Kidney (tissue), 22 donors: ENCODE measurements at places on chromosomes 5 and 9. TPM values are rescaled to one million over a fixed set of nuclear protein-coding genes. Genes with fewer than 3 reads are reported as not detected.

DNA sequence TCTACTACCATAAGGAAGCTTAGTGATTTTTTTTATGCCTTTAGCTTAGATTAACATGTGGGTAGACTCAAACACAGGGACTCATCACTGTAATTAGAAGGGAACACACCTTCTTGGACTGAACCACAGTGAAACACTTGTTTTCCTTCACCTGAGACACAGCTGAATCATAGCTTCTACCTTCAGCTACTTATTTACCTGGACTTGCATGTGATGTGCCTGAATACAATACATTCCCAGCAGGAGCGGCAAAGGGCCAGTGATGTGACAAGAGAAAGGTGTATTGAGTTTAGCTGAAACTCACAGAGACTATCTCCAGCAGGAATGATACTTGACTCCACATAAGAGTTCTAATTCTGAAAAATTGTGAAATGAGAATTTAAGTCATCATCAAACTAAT is 37.8 kb downstream of the GRAMD2B start:
- peaks cover 17% of the 10 kb centered on the region for H3K4me1 ChIP-seq
- no peak overlapping the region for H3K4me3 ChIP-seq
- no peaks in the 10 kb centered on the region for H3K27me3 ChIP-seq

GRCh38 chr5:126456217-126456820 is 33.1 kb downstream of the GRAMD2B start:
- no peaks in the 10 kb centered on the region for H3K27me3 ChIP-seq
- peaks cover 4% of the 10 kb centered on the region for H3K36me3 ChIP-seq
- no peak overlapping the region for H3K27ac ChIP-seq
- H3K4me1 ChIP-seq: no peaks in the 10 kb centered on the region
- H3K4me3 ChIP-seq: no peak overlapping the region
- no peak for DNase-seq

The C5orf34 gene
- polyA plus RNA-seq: 0.71 TPM

The HRCT1 gene
- polyA plus RNA-seq: 13.3 TPM
